Kidney (tissue), 22 donors: ENCODE measurements at places on chromosomes 1 and 21.
A peak's percentile ranks its signal among the peaks of the same experiment; 100 is the strongest.

- peak; percentile 95 for DNase-seq
These were observed 14.0 kb upstream of the FAAP20 start for GRCh38 chr1:2208309-2209239.

DNA sequence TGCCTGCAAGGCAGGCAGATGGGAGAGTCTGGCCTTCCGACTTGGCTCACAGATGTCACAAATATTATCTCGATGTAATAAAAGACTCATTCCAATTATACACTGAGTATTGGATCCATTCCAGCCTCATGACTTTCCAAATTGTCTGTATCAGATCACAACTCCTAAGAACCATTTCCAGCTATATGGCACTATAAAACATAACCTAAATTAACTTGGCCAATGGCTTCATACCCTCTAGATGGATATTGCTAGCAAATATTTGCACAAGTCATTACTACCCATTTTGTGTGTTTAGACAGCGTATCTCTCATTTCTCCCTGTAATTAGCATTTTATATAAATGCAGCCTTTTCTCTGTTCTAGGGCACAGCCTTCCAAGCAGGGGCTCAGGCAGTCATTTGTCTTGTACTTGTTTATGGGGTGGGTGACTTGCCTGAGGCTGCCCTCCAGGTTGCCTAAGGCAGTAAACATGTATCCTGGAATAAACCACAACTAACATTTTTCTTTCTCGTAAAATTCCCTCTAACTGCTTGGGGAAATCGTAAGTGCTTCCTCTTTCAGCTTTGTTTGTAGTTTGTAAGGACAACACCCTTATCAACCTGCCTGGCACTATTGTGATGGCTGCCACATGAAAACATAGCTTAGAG, 70.6 kb upstream of the KCNJ6 start:
- DNase-seq: no peak

DNA sequence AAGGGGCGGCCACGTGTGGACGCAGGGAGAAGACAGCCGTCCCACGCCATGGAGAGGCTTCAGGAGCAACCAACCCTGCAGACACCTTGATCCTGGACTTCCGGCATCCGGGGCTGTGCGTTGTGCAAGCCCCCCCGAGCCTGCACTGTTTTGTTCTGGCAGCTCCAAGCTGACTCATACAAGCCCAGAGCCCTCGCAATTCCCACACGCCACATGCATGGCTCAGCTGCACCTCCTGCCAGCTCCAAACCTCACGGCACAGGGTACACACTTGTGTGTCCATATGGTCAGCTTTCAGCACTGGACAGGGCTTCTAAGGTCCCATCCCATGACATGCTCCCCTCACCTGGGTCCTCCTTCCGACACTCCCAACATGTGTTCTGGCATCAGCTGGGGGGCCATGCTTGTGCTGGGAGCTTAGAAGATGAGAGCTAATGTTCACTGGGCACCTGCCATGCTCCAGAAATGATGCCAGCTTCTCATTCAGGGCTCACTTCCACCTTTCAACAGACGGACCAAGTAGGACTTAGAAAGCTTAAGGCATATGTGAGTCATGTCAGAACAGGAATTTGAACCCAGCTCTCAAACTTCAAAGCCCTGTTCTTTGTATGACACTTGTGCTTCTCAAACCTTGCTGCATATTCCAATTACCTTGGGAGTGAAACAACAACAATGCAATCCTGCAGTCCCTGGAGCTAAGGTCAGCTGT, 137.3 kb downstream of the PGBD5 start:
- DNase-seq: no peak

DNA sequence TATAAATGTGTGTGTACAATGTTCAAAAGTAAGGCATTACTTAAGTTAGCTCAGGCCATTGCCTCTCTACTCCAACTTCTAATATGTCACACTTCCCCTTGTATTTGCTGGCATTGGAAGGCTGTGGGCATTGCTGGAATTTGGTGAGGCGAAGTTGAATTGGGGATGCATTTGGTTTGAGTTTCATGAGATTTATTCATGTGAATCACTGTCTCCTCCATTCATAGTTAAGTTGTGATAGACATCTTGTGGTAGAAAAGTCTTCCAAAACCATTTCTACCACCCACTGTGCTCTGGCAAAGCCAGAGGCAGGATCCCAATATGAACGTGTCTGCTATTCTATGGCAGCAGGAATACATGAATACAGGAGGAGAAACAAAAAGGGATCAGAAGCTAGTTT, 397.8 kb upstream of the USP24 start:
- no peak for DNase-seq

GRCh38 chr21:35394634-35395369, 345.7 kb upstream of the RUNX1 start:
- DNase-seq: no peak

DNA sequence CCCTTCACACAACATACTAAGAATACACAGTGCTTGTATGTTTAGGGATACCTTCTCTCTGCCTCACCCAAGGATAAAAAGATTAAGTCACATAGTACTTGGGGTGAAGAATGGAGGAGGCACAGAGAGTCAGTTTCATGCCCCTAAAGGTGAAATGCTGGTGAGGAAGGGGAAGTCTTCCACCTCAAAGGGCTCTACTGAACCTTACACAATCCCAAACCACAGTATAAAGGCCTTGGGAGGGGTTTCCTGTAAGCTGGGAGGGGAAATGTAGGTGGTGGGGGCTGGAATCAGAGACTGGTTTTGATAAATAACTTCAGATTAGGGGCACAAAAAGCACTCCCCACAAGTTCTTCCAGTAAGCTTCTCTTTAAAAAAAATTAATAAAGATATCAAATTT, 3.5 kb downstream of the MINDY1 start:
- no peak for DNase-seq

DNA sequence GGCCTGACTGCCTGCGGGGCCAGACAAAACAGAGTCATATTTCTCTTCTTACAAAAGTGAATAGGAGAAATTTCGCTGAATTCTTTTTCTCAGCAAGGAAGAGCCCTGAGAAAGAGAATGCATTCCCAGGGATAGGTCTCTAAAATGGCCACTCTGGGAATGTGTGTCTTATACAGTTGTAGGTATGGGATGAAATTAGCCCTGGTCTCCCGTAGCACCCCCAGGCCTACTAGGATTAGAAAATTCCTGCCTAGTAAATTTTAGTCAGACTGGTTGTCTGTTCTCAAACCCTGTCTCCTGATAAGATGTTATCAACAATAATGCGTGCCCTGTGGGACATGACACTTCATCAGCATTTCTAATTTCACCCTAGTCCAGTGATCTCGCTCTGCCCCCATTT, 920.1 kb downstream of the LTN1 start:
- no peak for DNase-seq

DNA sequence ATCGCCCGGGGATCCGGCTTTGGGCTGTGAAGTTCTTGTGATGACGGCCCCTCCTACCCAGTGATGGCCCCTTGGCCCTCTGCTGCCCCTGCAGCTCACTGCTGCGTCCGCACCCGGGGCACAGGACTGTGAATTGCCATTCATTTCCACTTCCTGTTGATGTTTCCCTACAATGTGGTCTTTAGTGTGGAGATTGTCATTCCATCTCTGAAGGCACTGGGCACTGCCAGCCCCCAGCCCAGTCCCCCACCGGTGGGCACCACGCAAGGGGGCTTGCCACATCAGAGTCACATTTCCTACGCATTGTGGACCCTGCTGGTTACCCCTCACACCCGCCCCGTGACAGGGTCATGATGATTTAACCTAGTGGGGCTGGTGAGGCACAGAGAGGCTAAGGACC, 2.5 kb upstream of the MX2 start:
- no peak for DNase-seq

DNA sequence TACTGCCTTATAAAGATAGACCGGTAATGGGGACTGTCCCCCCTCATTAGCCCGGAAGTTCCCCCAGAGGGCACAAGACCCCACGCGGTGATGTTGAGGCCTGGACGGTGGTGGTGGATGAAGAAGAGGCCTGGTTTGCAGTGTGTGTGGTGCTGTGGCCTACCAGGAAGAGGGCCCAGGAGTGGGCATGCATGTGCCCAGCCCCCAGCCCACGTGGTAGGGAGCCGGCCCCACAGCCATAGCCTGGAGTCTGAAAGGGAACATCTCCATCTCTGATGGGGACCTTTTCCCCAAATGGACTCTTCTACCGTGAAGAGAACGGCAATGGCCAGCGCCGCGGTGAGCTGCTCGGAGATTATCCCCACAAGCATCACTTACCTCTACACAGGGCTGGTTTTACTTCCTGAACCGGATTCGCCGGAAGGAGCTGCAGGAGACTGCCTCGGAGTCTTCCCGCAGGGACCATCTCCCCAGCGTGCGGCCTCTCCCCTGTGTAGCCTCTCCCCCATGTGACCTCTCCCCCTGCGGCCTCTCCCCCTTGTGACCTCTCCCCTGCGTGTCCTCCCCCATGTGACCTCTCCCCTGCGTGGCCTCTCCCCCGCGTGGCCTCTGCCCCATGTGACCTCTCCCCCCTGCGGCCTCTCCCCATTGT, 20.6 kb downstream of the RRP1 start:
- DNase-seq: no peak

- DNase-seq: no peak
These were observed 19.1 kb downstream of the CD84 start for GRCh38 chr1:160560045-160560705.

GRCh38 chr1:109754738-109755137, 9.0 kb downstream of the EPS8L3 start:
- no peak for DNase-seq

DNA sequence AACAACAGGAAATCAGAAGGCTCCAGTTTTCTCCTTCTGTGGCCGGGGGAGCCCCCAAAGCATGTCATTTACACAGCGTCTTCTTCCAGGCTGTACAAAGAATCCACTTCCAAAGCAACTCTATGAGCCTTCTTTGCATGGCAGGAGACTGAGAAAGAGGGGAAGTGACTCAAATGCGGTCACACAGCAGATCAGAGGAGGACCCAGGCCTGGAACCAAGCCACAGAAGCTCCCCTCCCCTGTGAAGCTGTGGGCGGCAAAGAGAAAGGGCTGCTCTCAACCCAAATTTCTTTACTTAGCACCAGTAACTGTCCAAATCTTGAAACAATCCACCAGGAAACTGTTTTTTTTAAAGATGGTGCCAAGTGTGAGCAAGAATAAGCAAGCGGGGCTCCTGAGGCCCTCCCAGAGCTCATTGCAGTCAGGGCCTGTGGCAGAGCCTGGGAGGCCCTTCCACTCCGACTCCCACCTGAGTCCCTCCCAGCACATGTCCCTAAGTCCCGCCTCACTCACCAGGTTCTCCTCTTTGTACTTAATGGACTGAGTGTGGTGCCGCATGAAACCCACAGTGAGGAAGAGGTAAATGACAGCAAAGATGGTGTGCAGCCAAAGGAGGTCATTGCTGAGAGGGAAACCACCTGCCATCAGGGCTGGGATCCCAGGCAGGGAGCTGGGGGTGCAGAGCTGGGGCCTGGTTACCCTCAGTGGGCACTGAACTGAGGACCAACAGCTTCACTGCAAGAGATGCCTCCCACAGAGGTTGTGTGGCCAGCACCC, 15.9 kb downstream of the TMEM63A start:
- no peak for DNase-seq

- no peak for DNase-seq
These were observed 15.8 kb upstream of the TMEM9 start for GRCh38 chr1:201169971-201170532.

DNA sequence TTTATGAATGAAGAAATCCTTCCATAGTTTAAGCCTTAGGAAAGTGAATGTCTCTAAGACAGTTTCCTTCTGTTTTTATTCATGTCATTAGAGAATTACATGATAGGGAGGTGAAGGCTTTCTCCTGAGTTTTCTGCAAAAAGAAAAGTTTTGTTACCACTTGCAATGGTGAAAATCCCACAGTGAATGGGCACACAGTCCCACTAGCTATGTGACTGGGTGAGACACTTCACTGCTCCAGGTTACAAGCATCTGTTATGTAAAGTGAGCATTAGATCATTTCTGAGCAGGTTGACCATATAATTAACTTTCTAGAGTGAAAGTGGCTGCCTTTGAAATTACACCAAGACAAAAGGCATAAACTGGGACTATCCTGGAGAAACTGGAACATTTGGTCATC, 38.9 kb upstream of the GREM2 start:
- no peak for DNase-seq

DNA sequence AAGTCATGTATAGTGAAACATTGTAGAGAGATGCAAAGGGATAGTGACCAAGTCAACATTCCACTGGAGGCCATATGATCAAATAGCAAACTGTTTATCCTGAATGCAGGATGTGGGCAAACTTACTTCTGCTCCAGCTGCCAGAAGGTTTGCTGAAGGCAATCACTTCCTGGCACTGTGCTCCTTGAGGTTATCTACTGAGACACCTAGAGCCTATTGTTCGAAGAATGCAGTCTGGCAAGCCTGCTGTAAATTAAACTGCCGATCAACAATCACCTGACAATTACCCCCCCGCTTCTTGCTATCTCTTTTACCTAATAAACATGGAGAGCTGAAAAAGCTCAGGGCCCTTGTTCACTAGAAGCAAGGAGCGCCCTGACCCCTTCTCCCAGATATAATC, 139.4 kb upstream of the B3GALT2 start:
- no peak for DNase-seq

DNA sequence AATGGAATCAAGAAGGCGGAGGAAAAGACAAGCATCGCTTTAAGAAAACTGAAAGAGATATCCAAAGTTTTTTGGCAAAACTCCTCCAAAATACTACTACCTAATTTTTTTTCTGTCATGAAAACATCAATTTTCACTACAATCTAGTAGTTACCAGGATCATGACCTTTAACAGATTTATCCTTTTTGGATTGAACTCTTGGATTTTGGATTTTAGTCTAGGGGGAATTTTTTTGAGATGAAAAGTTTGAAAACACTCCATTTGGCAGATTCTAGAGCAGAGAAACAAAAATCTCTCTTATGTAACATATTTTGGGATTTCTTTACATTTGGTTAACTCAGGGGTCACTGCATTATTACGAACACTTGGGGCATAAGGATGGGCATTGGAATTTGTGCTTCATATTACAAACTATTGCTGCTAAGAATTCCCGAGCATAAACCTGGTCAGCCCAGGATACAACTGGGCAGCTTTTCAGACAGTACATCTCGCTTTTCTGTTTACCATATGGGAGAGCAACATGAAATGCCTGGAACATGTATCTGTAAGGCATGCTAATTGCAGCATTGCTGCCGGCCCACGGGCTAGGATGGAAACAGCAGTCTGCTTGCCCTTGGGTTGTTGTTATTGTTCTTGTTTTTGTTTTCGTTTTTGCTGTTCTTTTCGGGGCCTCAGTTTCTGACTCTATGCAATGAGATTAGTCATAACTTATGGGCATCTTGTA, 264.3 kb downstream of the RHOU start:
- DNase-seq: no peak

- DNase-seq: no peak
These were observed 24.7 kb downstream of the IFFO2 start for GRCh38 chr1:18931730-18932129.
